ENCODE measurements at places on chromosomes 7 and 10.

DNA sequence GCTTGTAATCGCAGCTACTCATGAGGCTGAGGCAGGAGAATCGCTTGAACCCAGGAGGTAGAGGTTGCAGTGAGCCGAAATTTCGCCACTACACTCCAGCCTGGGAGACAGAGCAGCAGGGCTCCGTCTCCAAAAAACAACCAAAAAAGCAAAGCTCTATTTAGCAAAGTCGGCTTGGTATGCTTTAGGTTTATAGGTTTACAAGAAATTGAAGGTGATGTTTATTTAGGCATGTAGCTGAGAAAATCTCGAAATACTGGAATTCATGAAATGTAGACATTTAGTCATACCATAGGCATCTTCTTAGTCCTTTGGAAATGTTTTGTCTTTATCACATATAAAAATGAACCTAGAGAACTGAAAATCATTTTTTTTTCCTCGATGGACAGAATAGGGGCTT is 453.8 kb upstream of the ANKRD30A start:
- no peak for DNase-seq

DNA sequence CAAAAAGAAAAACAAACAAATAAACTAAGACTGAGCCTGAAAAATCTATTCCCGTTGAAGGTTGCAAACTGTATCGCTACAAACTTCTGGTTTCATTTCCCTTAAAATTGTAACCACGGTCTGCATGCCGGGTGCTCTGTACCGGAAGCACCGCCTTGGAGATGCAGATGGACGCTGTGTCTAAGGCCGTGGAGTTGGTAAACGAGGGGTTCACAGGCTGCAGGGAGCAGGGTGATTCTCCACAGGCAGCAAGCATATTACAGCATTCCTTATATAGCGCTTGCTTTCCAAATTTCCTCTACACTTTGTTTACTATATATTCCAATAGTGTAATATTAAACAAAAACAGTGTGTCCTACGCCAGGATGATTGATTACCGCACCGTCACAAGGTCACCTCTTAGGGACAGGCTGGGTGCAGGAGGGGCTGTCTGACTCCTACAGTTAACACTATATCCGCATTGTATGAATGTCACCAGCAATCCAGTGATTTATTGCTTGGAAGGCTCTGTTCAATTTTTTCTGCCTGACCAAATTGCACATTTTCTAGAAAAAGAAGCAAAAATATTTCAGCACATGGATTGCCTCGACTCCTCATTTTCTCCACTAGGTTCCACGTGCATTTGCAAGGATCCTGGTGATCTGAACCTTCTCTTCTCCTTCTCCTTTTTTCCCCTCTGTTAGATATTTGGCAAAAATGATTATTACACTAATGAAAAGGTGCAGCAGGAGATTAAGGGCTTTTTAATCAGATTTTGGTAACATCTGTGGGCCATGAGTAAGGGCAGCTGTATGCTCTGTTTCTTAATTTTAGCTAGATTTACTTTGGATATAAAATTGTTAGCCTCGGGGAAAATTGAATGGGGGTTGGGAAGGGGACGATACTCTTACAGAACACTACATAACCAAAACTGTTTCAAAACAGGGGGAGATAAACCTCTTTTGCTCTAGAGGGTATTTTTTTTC is 325.8 kb upstream of the MGMT start:
- no peak for DNase-seq

GRCh38 chr7:69517985-69518704 is 80.1 kb upstream of the AUTS2 start:
- no peak for DNase-seq

DNA sequence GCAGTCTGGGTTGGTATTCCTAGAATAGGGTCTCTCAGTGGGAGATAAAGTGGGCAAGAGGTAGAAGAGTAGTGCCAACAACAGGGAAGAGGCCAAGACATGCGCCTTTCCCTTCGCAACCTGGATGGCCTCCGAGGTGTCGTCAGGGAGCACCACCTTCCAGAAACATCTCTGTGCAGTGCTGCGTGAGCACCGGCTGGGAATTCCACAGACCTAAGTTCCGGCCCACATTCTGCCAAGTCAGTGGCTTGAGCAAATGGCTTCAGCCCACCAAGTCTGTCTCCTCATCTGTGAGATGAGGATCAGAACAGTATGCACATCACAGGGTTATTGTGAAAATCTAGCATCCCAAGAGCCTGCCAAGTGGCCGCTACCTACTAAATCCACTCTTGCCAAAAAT is 40.6 kb downstream of the CCDC3 start:
- DNase-seq, result no peak

GRCh38 chr10:49222170-49222569 is 34.0 kb upstream of the TMEM273 start:
- DNase-seq, result no peak

DNA sequence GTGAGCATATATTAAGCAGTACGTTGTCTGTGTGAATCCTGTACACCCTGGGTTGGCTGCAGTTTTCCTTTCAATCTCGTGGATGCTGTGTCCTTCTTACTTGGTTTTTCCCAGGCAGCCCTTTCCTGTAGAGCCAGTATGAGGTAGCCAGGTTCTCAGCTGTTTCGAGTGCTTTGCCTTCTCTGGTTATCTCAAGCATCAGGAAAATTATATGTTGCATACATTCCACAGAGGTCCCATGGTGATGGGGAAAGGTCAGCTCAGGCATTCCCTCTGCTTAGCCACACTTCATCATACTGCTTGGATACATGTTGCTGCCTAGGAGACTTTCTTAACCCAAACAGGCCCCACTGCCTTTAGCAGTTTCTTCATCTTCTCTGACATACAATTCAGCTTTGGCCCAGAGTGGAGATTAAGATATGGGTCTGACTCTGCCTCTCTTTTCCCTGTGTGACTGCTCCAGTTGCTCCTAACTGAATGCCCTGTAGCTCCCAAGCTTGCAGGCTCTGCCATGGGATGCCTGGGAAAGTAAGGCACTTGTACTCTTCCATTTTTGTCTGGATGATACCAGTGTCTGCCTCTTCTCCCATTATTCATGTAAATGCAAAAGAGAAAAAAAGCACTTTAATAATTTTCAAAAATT is 11.3 kb downstream of the GNAI1 start:
- no peak for DNase-seq

GRCh38 chr7:75704928-75705327 is 33.8 kb downstream of the HIP1 start:
- DNase-seq, result no peak
